ENCODE measurements at places on chromosomes 11 and 22.

DNA sequence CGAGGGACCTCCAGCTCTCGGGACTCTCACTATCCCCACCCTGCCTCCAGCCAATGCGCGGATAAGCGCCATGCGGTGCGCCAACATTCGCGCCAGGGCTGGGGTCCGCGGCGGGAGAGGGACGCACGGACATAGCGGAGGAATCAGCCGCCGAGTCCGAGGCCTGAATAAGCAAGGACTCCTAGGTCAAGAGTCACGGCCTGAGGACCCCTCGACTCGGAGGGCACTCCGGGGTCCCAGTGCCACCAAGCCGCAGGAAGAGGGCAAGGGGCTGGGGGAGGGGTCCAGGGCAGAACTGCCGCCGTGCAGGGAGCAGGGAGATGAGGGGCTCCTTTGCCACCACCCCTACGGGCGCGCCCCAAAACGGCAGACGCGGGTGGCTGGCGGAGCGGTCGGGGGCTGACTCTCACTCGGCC lies 552 bp downstream of the DSCAML1 start:
- no peak for DNase-seq

DNA sequence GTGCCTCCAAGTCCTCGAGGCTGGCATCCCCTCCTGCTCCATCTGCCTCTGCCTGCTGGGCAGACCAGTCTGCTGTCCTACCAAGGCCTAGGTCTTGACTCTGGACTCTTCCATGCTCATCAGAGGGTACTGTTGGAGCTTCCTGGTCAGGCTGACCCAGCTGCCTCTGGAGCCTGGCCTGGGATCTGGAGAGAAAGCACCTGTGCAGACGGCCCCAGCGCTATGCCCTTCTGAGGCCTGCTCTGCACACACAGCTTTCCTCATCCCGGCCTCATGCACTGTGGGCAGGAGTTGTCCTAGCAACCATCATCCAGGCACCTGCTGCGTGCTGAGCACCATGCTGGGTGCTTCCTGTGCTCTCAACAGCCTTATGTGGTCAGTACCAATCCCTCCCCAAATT lies 70.8 kb downstream of the CDKN1C start:
- DNase-seq: no peak

DNA sequence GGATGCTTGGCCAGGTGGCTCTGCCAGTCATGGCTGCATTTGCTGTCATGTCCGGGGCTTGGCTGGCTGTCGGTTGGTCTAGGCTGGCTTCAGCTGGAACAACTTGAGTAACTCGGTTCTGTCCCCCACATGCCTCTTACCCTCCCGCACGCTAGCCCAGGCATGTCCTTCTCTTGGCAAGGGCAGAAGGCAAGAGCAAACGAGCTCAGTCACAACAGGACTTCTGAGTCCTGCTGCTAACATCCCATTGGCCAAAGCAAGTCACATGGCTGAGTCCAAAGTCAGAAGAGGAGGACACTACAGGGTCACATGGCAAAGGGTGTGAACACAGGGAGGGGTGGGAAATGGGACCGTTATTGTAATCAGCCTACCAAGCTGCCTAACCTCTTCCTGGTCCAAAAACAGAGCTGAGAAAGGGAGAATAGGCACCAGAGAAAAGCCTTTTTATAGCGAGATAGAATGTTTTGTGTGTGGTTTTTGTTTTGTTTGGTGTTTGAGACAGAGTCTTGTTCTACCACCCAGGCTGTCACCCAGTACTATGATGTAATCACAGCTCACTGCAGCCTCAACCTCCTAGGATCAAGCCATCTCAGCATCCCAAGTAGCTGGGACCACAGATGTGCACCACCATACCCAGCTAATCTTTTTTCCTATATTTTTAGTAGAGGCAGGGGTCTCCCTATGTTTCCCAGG lies 81.9 kb downstream of the MN1 start:
- no peak for DNase-seq

DNA sequence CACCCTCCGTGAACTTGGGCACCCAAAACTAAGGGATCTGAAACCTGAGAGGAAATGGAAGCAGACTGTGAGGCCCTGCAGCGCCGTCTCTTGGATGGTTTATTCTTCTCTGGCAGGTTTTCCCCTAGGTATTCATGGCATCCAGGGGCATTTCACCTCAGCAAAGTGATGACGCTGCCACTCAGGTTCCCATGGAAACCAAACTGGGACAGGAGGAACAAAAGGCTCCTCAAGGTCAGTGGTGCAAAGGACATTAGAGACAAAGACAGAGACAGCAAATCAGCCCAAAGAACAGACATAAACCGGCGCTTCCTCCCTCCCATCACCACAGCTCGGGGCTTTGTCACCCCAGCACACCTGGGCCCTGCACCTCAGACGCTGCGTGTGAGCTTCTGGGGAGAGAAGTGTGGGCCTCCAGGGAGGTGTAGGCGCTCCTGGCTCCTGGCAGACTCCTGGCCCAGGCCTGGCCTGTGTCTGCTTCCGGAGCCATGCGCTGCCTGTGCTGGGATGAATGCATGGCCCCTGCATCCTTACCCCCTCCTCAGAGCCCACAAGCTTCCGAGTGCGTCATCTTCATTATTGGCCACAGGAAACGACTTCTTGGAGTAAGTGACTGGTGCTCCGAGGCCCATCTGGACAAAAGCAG lies 5.9 kb downstream of the TP53AIP1 start:
- DNase-seq: no peak

DNA sequence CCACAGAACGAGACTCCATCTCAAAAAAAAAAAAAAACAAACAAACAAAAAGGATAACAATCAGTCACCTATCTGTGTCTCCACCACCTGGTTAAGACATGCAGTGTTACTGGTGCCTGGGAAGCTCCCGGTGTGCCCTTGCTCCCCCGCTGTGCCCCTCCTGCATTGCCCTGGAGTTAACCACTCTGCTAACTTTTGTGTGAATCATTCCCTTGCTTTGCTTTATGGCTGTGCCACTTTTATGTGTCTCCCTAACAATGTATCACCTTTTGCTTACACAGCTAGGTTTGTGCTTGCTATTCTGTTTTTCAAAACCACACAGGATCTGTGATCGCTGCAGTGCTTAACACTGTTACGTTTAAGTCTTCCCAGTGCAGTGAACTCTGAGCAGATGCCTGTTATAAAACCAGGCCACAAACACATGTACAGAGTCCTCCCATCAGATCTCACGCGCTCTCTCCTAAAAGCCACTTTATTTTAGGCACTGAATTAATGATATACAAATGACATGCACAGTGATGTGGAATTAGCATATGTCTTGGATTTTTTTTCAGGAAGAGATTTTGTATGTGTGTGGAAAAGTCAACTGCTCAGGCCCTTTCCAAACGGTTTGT lies 69.9 kb downstream of the BUD13 start:
- no peak for DNase-seq

- DNase-seq: no peak
These were observed 8.2 kb upstream of the MAFF start for GRCh38 chr22:38193580-38193979.

- DNase-seq: no peak
These were observed 2.8 kb upstream of the CCND1 start for GRCh38 chr11:69637941-69638871.

DNA sequence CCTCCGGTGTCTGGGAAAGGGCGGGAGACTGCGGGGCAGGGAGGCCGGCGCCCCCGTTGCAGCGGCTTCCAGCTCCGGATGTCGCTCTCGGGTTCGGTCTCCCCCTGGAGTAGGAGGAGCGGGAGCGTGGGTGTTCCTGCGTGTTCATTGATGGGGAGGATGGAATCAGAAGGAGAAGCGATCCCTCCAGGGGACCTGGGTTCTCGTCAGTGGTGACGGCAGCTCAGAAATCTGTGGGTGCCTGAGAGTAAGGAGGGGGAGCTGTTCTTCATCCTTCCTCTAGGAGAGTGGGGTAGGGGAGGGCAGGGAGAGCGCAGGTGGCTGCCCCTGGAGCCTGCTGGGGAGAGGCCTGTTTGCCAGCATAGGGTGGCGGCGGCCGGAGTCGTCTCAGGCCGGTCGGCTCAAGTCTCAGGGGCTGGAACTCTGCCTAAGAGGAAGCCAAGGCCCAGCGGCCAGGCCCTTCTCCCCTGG lies 1.1 kb downstream of the UBASH3B start:
- peak; percentile 19 for DNase-seq
